Activated CD8-positive, alpha-beta T cell treated with anti-CD3 and anti-CD28 coated beads for 36 hours (primary cell): ENCODE measurements at places on chromosomes 2 and 18.

- peaks cover 2% of the 10 kb centered on the region for H3K27me3 ChIP-seq
- H3K27ac ChIP-seq: no peak overlapping the region
- DNase-seq: no peak
- no peaks in the 10 kb centered on the region for H3K4me1 ChIP-seq
- H3K4me3 ChIP-seq: no peak overlapping the region
These were observed 112.9 kb upstream of the GYPC start for GRCh38 chr2:126543081-126543480.

DNA sequence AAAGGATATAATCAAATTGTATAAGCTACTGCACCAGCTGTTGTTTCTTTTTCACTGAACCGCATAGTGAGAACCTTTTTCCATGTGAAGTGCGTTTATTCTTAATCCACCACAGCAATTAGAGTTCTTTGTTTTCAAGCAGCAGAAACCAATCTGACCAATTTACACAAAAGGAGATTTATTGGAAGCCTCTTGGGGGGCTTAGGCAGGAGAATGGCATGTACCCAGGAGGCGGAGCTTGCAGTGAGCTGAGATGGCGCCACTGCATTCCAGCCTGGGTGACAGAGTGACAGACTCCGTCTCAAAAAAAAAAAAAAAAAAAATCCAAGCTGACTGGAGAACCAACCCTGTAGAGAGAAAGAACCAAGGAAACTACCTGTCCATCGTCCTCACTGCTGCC lies 10.0 kb downstream of the ADNP2 start:
- H3K4me3 ChIP-seq: no peak overlapping the region
- peaks cover 31% of the 10 kb centered on the region for H3K4me1 ChIP-seq
- DNase-seq: no peak

DNA sequence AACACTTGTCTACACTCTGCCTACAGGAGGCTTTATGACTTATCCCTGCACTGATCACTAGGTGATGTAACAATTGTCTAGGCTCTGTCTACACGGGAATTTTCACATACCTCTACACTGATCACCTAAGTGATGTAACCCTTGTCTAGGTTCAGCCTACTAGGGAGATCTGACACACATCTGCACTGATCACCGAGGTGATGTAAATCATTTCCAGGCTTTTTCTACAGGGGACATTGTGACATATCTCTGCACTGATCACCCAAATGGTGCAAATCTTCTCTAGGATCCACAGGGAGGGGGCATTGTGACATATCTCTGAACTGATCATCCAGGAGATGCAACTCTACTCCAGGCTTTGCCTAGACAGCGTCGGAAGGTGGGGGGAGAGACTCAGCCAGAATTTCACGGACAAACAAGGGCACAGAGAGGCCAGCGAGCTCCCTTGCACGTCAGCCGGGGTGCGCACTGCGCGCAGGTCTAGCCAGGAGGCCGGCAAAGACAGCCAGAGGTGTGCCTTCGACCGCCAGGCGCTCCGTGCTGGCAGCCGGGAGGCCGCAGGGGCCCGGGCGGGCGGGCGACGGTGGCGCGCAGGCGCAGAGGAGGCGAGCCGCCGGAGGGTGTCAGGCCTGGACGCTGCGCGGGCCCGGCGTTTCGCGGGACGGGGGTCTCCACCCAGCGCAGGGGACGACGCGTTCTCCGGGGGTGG lies 46.9 kb upstream of the USP14 start:
- peaks cover 14% of the 10 kb centered on the region for H3K4me1 ChIP-seq
- peak overlapping the region; percentile 90 for H3K27ac ChIP-seq
- H3K4me3 ChIP-seq: peak overlapping the region; percentile 74
- no peaks in the 10 kb centered on the region for H3K27me3 ChIP-seq
- peaks cover 4% of the 10 kb centered on the region for H3K36me3 ChIP-seq

DNA sequence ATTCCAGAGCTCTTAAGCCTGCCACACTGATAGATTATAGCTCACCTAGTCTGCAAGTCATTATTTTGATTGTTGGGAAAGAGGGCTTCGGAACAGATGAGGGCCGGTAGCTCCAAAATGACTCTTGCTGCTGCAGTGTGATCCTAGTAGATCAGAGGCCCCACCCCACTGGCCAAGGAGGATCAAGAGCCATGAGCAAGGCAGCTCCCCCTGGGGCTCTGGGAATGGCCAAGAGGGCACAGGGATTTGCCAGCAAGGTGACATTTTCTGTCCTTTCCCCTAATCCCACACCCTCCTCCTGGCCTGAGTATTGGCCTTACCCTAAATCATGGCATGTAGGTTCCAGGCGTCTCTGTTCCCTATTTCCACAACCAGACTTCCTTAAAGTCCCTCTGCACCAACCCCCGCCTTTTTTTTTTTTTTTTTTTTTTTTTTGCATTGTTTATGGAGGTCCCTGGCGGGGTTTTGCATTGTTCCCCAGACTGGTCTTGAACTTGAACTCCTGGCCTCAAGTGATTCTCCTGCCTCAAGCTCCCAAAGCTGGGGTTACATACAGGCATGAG lies 36.5 kb downstream of the EIF4E2 start:
- peaks cover 21% of the 10 kb centered on the region for H3K36me3 ChIP-seq
- no peak overlapping the region for H3K4me3 ChIP-seq
- H3K27me3 ChIP-seq: no peaks in the 10 kb centered on the region
- no peaks in the 10 kb centered on the region for H3K4me1 ChIP-seq
- H3K27ac ChIP-seq: no peak overlapping the region
- DNase-seq: no peak

- no peaks in the 10 kb centered on the region for H3K4me1 ChIP-seq
- DNase-seq: no peak
- H3K27me3 ChIP-seq: no peaks in the 10 kb centered on the region
- H3K36me3 ChIP-seq: no peaks in the 10 kb centered on the region
- no peak overlapping the region for H3K27ac ChIP-seq
These were observed 479.4 kb upstream of the TCF4 start for GRCh38 chr18:56067214-56067894.

DNA sequence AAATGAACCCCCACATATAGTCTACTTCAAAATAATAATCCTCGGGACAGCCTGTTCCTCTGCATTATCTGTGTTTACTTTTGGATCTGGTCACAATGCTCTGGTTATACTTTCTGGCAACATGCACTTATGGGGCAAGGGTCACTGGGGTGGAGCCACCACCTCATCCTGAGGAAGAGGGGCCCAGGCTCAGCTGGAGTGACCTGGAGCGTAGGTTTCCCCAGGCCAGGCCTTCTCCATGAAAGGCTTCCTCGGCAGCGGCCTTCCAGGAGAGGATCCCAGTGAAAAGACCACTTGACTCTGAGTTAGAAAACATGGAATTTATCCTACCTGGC lies 237.4 kb downstream of the SETBP1 start:
- H3K27me3 ChIP-seq: peaks cover 11% of the 10 kb centered on the region
- no peak overlapping the region for H3K4me3 ChIP-seq
- no peaks in the 10 kb centered on the region for H3K4me1 ChIP-seq
- H3K36me3 ChIP-seq: no peaks in the 10 kb centered on the region
- no peak overlapping the region for H3K27ac ChIP-seq

DNA sequence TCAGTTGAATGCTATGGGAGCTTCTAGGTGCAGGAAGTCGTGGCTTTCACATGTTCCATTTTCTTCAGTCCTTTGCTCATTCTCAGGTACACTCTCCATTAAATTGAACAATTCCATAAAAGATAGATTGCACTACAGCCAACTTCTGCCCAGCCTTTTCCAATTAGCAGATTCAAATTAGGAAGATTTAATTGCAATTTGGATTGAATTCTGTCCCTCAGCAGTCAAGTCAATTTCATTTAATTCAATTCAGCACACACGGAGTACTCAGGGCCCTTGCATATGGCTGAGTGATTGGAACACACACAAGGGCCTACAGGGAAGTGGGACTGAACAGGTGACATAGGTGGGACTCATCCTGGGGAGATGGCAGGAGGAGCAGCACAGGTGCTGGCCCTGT lies 220.4 kb downstream of the LOXHD1 start:
- H3K36me3 ChIP-seq: no peaks in the 10 kb centered on the region
- no peaks in the 10 kb centered on the region for H3K4me1 ChIP-seq
- no peak overlapping the region for H3K4me3 ChIP-seq
- H3K27me3 ChIP-seq: no peaks in the 10 kb centered on the region
- DNase-seq: no peak
